ENCODE measurements at places on chromosomes 11 and 22.
A peak's percentile ranks its signal among the peaks of the same experiment; 100 is the strongest.

DNA sequence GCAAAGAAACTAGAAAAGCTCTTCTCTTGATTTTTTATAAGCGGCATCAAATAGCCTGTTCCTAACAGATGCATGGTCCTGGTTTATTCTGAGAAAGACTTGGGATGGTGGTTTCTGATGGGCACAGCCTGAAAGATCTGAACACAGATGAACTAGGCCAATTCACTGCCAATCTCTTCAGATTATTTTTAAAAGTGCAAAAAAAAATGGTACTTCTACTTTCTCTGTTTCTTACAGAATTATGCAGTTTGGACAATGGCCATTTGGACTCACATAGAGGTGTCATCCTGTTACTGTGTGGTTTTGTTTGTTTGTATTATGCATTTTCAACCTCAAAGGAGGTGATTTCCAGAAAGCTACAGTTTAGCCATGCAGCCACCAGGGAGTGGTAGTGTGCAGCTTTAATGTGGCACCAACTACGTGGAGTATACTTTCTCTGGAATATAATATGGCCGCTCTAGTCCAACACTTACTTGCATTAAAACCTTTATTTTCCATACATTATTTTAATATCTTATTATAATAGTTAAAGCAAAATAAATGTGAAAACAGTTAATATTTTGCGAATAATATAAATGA lies 469.8 kb upstream of the KIRREL3 start:
- no peak for DNase-seq

GRCh38 chr11:25536289-25536688 lies 795.6 kb upstream of the ANO3 start:
- DNase-seq = no peak

DNA sequence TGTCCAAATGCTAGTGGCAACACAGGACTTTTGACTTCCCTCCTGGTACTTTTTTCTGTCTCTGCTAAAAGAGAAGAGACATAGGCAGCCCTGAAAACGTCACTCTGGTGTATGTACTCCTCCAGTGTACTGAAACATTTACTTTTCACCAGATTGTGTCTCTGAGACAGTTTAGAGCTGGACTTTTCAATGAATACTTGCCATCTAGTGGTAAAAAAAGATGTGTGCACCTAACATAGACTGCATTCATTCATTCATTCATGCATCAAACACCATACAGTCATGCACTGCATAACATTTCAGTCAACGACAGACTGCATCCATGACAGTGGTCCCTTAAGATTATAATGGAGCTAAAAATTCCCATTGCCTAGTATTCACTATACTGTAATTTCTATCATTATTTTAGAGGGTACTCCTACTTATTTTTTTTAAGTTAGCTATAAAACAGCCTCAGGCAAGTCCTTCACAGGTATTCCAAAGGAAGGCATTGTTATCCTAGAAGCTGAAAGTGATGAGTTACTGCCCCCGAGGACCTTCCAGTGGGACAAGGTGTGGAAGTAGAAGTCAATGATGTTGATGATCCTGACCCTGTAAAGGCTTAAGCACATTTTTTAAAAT lies 186.2 kb downstream of the SPON1 start:
- peak; percentile 5 for DNase-seq

- DNase-seq = no peak
Measured at GRCh38 chr11:78833237-78833636, 258.6 kb upstream of the NARS2 start.

- DNase-seq = no peak
Measured at GRCh38 chr11:95790933-95791708, 823 bp downstream of the CEP57 start.

DNA sequence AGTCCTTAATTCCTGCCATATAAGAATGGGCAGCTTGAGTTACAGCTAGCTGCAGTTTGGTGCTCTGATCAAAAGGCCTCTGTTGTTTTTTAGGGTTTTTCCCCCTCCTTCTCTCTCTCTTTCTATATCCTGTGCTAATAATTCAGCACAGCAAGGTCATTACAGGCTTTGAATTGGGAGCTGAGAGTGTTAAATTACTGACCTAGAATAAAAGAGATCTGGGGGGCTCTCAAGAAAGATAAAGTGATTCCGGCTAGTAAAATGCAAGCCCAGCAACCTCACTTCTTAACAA lies 84.9 kb downstream of the CSTPP1 start:
- DNase-seq = no peak

DNA sequence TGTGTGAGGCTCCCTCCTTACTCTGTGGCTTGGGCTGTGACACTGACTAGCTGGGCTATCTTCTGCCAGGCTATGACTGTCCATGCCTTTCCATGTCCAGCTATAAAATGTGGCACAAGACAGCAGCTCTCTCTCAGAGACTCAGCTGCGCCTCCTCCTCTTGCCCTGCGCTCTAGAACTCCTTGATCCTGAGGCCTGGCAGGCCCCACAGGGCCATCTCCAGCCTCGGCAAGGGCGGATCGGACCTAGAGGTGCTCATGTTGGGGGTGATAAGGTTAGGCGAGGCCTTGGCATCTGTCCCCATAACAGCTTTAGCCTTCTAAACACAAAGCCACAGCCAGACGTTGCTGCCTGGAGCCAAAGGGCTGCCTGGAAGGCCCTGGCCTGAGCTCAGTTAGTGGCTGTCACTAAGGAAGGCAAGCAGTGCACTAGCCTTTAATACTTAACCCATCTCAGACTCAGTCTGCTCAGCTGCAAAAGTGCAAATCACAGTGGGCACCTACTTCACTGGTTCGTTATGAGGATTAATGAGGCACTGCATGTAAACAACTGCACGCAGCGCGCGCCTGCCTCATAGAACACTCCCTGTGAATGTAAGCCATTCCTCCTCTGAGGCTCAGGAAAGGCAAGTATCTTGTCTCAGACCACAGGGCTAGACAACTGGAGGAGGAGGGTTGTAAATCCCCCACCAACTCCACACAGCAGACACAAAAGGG lies 1.2 kb downstream of the GUCD1 start:
- no peak for DNase-seq

GRCh38 chr11:123652599-123652998 lies 1.8 kb downstream of the SCN3B start:
- DNase-seq = no peak

DNA sequence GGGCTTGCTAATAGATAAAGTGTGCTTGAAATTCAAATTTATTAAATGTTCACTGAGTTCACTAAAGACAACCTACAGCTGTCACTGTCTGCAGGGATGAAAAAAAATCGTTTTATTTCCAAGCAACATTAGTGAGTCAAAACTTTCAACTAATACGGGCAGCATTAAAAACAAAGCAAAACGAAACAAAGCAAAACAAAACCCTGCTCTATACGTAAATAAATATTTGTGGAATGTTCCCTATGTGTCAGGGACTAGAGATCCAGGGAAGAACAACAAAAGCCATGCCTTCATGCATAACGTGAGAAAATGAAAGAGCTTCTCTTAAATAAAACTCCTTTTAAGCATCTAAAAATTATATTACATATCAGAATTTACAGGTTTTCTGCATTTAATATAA lies 553 bp downstream of the NAALAD2 start:
- DNase-seq = no peak

DNA sequence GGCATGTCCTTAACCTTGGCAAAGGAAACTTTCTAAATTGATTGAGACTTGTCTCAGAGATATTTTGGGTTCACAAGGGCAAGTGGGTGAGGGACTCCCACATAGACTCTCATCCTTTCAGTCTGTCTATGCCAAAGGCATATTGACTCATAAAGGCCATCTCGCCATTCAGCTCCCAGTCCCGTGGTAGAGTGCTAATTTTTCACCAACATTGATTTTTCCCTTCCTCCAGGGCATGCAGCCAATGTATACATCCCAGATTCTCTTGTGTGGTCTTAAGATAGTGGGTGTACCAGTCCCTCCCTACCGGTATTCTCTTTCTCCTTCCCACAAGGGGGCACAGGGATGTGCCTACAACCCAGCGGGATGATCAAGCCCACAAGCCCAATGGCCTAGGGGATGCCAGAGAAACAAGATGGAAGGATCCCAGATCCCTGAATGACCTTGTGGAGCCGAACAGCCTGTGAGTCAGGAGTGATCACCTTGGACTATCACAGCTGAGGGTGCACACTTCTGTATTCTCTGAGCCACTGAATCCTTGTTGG lies 7.9 kb downstream of the C11orf96 start:
- no peak for DNase-seq

DNA sequence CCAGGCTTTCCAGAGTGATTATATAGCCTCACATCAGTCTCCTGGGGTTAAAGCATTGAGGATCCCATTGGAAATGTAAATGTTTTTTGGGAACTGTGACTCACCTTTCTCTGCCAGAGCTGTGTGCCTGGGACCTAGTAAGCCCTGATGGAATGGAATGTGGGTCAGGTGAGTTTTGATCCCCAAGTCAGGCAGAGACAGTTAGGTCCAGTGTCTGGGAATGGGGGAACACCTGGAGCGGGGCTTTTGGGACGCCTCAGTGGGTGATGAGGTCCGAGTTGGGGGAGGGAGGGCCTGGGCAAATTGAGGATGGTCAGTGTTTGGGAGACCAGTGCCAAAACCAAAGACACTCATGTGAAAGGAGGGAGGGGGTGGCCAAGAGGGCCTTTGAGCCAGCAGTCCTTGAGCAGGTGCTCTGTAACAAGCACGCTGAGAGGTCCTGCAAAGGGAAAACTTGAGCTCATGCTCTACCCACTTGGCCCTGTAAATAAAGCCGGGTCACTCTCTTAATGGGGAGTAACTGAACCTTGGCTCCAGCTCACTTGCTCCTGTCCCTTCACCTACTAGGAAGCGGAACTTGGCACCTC lies 104.7 kb downstream of the NAV2 start:
- no peak for DNase-seq

GRCh38 chr22:47355388-47355725 lies 592.9 kb downstream of the TBC1D22A start:
- DNase-seq = no peak

GRCh38 chr11:94027210-94027609 lies 6.1 kb downstream of the HEPHL1 start:
- DNase-seq = no peak

DNA sequence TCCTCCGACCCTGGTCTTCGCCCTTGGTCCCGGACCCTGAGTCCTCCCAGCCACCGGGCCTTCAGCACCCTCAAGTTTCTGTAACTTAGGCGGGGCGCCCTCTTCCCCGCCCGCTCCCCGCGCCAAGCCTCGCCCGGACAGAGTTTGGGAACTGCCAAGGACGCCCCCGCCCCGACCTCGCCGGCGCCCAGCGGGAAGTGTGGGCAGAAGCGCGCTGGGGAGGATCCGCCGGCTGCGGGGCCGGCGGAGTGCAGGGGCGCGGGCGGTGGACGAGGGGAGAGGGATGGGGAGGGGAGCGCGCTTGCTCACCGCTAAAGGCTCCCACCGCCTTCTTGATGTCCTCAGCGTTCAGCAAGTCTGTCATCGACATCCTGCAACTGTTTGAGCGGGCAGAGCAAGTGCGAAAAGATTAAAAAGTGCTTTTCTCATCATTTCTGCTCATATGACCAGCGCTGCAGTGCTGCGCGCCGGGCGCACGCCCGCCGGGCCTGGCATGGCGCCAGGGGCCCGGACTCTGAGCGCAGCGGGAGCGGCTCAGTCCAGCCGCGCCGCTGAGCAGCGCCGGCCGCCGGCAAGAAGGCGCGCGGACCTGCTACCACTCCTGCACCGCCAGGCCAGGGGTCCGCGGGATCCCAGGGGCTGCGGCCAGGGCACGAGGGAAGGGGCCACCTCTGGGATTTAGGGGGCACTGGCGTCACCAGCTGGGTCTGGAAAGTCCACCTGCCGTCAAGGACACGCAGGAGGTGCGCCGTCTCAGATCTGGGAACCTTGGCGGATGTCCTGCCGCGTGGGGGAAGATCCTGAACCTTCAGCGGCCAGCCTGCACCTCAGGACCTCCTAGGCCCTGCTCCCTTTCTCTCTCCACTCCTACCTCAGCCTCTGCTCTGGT lies at the start of gene PVALB:
PVALB (minus strand) TSS at position 400 of the 889 bp plus-strand sequence; CDS start at position 370, 30 bp downstream.
- no peak for DNase-seq

DNA sequence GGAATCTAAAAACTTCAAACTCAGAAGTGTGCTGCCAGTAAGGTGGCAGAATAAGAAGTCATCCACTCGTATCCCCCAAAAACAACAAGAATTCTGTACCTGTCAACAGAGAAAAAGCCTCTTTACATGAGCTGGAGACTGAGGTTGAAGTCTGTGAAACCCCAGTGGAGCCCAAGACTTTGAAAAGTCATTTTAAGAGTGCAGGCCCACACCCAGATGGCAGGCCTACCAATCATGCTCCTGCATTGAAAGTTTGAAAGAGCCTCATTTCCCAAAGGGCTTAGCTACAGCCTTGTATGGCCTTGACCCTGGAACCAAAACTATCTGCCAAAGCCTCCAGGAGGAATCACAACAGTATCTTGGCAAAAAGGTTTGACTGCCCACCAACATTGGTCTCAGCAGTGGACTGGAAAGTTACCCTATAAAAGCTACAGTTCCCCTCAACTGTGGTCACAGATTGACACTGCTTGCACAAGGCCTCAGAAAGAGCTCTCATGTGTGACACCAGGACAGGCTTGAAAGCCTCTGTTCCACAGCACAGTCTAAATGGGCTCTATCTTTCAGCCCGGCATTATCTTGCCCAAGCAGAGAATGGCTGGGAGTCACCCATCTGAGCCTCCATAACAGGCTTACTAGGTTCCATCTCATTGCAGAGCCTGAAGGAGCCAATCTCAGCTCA lies 47.7 kb downstream of the SLC22A9 start:
- no peak for DNase-seq
